ENCODE measurements at places on chromosomes 4 and X.
A peak's percentile ranks its signal among the peaks of the same experiment; 100 is the strongest.

DNA sequence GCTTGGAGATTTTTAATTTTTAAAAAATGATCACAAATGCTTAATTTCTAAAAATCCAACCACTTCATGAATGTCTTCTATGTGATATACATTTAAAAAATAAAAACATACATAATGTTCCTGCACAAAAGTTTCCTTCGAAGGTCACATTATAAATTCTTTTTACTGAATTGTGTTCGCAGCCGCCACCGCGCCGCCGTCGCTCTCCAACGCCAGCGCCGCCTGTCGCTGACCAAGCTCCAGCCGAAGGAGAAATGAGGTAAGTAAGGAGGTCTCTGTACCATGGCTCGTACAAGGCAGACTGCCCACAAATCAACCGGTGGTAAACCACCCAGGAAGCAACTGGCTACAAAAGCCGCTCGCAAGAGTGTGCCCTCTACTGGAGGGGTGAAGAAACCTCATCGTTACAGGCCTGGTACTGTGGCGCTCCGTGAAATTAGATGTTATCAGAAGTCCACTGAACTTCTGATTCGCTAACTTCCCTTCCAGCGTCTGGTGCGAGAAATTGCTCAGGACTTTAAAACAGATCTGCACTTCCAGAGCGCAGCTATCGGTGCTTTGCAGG is 48.8 kb upstream of the NEUROG2 start:
- no peak for DNase-seq

DNA sequence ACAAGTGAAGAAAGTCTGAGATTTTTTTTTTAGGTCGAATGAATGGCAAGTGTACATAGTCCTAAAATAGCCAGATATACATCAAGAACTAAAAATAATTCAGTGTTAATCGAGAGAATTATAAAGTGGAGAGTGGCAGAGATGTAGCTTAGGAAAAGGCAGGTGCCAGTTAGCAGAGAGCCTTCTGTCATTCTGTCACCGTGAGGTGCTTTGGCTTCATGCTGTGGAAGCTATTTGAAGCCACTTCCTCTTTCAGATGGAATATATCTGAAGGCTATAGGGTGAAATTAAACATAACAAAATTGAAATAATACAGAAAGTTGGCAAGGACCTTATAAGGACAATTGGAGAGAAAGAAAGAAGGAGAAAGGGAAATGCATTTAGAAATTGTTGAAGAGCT is 756.3 kb downstream of the CCSER1 start:
- DNase-seq = no peak

- DNase-seq = no peak
Observed at GRCh38 chrX:132184871-132185270, 34.4 kb downstream of the RAP2C start.

GRCh38 chr4:13541176-13541604 is 3.1 kb downstream of the NKX3-2 start:
- DNase-seq = no peak

DNA sequence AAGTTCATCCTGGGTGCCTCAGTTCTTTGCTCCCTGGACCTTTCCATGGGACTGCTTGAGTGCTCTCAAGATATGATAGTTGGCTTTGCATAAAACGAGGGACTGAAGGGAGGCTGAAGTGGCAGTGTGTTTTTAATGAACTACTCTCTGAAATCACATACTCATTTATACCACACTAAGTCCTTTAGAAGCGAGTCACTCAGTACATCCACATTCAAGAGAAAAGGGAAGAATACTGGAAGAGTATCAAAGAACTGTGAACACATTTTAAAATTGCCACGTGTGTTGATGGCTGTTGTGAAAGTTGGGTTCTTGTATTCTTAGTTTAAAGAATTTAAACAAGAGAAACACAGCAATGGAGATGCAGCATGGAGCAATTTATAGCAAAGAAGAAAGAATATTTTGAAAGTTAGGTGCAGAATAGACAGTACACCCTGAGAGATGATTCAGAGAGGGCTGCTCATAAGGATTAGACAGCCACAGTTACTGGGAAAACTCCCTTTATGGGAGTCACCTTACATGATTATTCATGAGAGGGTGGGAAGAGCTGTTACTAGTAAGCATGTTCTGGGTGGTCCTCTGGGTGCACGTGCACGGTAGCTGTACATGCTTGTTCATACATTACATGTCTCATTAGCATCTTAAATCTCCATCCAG is 380.7 kb downstream of the ADGRL3 start:
- DNase-seq = no peak

DNA sequence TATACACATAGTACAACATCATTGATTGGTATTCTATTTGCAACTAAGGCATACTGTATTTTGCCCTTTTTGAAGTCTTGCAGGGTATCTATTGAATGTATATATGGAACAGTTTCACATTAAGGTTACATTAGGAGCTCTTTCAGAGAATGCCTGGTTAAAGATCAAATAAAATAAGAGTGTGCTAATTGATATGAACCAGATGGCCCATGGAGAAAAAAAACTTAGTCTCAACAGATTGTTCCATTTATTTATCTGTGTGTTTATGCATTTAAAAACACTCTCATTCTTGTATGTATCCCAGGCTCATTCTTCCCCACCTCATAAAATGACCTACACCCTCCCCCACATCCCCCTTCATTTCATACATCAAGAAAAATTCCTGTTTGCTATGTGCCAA is 35.2 kb upstream of the GRIA2 start:
- no peak for DNase-seq

- no peak for DNase-seq
Observed at GRCh38 chr4:107552306-107552705, 167.7 kb downstream of the PAPSS1 start.

GRCh38 chr4:174640146-174640545 is 117.9 kb upstream of the HPGD start:
- DNase-seq = no peak

DNA sequence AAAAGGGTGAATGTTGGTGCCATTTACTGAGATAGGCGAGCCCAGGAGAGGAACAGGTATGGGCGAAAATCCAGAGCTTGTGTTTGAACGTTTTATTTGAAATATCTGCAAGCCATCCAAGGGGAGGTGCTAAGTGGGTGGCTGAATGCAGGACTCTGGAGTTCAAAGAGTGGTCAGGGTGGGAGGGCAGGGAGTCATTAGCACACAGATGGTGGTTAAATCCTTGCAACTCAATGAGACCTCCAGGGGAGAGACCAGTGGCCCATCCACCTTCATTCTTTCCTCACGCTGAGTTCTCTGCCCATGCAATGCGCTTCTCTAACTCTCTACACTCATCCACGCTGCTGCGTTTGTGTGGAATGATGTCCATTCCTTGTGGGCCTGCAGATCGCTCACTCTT is 101.1 kb downstream of the VCX3B start:
- DNase-seq = no peak

DNA sequence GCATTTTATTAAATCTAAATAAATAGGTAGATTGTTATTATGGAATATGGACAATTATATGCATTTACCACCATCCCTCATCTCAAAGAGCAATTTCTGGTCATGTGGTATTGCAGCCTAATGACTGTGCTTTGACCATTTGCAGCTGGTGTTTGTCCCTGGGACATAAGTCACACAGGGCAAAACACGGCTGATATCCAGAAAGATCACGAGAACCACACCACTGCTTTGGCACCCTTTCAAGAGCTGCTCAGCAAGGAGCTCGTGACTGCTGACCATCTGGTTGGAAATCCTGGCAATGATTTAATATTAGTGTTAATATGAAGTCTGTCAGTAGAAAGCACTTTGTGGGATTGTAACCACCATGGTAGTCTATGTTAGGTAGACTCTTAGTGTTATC is 545.0 kb downstream of the GBA3 start:
- DNase-seq = no peak

DNA sequence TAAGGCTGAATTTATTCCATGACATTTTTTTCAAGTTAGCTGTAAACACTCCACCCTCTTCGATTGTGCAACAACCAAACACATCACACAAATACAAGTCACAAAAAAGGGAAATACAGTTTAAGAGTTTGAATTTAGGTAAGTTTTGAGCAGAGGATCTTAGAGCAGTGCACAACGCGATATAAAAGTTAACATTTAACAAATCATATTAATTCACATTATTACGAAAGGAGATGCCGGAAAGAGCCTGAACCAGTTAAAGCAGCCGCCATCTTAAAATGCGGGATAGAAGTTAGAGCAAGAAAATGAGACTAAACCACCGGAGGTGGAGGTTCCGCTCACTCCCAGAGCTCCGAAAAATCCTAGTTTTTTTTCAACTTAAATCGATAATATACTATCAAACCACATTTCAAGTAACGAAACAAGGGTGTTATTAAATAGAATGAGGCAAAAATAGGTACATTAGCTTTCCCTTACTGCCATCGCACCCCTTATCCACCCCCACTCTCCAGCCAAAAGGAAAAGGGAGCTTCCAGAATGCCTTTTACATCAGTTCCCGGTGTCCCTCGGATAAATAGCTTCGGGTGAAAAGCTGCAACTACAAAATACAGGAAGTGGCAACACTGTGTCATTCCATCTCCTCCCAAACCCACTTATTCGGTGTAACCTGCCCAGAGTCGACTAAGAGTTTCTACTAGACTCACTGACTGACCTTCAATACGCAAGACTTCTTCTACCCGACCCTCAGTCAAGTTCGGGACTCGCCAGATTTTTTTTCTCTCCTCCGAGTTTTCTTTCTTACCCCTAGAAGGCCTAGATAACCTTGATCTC is 1.9 kb downstream of the UBE2D3 start:
- peak; percentile 63 for DNase-seq

DNA sequence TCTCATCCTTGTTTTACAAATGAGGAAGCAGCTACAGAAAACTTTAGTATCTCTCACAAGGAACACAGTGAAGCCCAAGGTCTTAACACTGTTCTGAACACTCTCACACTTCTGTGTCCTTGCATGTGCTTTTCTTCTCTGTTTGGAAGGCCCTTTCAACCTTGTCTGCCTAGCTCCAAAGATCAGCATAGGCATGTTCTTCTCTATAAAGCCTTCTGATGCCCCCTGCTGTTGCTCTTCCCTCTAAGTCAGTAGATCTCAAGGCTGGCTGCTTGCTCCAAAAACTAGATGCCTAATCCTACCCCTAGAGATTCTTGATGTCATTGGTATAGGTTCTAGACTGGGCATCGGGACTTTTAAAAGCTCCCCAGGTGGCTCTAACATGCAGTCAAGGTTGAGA is 5.9 kb downstream of the APOO start:
- DNase-seq = peak; percentile 50

GRCh38 chrX:82412858-82413257 is 1095.2 kb upstream of the POU3F4 start:
- DNase-seq = no peak

DNA sequence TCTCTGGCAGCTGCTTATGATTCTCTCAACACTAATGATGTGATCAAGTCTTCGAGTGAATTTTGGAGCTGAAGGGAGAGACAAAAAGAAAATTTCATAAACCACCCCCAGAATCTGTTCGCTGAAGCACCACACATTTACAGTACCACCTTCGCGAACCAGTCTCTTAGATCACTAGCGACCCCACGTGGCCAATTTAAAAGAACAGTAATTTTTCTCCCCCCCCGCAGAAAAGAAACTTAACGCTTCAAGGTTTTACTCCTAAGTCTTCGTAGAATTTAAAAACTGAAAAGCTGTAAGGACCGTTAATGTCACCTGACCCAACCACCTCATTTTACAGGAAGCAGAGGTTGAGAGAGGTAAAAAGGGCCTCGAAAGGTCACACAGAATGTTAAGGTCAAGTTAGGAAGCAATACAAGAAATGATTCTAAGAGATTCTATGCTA is 187.5 kb downstream of the QDPR start:
- DNase-seq = peak; percentile 52

DNA sequence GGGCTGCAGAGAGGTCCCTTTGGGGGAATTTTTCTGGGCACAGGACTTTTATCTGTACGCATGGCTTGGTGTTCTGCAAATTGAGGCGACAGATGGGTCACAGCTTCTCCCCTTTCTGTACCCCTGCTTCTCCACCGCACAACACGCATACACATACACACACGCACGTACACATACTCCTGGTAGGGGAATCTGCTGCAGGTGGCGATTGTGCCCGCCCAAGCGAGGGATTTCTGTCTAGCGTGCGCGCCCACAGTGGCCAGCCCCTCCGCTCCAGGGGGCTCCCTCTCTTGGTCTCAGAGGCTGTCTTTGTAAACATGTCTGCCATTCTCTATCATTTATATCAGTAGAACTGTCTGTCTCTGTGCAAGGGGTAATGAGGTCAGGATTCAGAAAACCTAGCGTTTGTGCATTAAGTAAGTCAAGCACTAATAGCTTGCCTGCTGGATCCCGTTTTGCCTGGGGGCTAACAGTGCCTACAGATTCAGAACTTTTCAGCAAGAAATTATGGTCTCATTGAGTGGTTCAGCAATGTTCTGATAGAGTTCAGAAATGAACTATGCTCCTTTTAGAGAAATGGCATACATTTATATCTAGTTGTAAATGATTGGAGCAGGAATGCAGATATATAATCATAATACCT is 2.2 kb downstream of the GRID2 start:
- DNase-seq = no peak

DNA sequence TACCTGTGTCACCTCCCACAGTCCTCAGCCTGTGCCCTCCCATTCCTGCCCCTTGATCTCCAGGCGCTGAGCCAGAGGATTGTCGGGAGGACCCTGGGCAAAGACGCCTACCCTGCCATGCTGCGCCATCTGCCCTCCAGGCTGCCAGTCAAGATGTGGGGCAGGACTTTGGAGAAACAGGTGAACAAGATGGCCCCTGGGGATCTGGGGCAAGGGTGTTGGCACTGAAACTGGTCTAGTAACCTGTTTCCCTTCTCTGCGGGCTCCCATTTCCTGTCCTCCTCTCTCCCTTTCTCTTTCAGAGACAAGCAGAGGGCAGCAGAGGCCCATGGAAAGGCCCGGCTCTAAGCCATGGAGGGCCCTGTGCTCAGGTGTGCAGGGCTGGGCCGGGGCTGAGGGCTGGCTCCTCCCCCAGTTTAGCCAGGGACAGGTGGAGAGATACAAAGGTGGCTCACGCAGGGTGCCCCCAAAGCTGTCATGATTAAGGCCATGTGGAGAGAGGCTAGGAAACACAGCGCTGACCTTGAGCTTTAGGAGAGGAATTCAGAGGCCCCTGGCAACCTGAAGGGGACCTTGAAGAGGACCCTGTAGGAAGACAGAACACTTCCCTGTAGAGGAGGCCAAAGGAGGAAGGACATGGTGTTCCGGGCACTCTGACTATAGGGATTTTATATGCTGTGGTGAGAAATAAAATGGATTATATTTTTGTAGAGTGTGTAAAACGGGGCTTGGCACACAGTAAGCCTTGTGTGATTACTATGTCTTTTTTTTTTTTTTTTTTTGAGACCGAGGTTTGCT is at the start of gene GLOD5:
GLOD5 (plus strand) TSS at position 74 of the 798 bp plus-strand sequence; CDS start at position 118, 44 bp downstream.
- peak; percentile 11 for DNase-seq

GRCh38 chrX:154399527-154400368 is 1.6 kb downstream of the RPL10 start:
- DNase-seq = peak; percentile 31

- DNase-seq = no peak
Observed at GRCh38 chrX:104430742-104431119, 135.3 kb upstream of the IL1RAPL2 start.

- DNase-seq = no peak
Observed at GRCh38 chr4:8685831-8686230, 93.3 kb downstream of the CPZ start.

All from activated CD4-positive, alpha-beta T cell treated with anti-CD3 and anti-CD28 coated beads, Interleukin-2, Interleukin-6, amounts not matched to agents 100 ng/mL and 50 ng/mL, durations not matched to agents 16 hours and 8 hours (primary cell).